ENCODE measurements at places on chromosomes 3 and 15.

DNA sequence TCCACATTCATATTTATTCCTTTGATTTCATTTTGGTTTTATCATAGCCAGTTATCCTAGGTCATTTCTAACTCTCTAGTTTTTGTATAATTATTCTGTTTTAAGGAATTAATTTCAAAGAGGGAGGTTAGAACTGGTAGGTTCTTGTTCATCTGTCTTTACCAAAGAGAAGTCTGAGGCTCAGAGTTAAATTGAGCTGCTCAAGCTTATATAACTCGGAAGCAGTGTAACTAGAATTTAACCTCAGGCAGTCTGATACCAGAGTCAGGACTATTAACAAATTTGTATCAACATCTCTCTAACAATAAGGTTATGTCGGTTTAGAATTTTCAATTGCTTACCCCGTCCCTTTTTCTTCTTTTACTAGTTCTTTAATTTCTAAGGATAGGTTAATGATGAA is 84.1 kb downstream of the AKAP13 start:
- no peak for DNase-seq

DNA sequence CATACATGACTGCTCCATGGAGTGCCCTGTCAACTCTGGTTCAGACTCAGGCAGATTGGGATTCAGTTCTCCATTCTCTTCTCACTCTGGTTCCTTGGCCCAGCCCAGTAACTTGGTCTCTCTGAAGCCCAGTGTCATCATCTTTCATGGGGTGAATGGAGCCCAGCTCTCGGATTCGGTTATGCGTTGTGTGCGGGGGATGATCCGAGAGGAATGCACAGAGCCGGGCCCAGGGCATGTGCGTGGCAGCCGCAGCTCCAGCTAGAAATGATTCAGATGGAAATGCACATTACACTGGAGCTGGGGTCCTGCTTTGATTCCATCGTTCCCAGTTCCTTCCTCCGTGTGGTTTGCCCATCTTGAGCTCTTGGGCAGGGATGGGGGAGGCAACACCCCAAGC is 189.4 kb downstream of the FEZF2 start:
- no peak for DNase-seq

DNA sequence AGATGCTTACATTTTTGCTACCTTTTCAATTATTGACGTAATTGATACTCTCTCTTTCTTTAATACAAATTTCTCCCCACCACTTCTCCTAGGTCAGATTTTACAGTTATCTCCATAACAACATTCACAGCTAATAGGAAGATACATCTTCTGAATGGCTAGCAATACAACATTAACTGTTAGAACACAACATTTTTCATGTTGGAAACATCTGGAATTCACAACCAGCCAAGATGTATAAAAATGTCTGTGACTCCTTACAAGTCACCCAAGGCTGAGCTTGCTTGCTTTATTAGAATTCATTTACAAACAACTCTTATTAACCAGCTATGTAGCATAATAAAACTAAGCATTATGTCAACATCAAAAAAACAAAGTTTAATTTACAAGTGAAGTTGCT is 81.0 kb upstream of the ROBO2 start:
- no peak for DNase-seq

DNA sequence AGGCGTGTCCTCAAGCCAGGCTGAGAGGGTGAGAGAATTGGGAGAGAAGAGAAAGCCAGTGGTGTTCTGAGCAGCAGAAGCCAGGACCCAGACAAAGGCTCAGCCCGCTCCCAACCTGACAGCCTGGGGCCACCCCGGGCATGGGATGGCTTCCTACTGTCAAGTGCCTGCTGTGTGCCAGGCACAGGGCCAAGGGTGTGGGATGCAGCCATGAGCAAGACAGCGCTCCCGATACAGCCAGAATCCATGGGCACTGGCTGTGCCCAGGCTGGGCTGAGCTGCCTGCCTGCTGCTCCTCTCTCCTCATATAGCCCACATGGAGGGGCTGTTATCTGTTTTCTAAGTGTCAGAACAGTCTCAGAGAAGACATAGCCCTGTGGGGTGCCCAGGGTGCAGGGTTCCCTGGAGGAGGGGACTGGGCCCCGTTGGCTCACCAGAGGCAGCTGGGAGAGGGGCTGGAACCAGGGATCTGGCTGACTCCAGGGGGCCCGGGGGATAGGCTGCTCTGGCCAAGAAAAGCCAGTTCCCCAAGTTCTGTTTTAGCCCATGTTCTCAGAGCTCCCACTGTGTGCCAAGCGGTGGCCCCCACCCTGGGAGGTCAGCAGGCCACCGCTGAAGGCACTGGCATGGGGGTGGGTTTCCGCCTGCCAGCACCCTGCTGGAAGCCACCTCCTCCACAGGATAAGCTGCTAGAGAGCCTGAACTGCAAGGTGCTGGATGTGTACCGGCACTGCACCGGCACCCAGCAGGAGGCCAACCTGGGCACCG is 39.0 kb downstream of the CFAP100 start:
- no peak for DNase-seq

DNA sequence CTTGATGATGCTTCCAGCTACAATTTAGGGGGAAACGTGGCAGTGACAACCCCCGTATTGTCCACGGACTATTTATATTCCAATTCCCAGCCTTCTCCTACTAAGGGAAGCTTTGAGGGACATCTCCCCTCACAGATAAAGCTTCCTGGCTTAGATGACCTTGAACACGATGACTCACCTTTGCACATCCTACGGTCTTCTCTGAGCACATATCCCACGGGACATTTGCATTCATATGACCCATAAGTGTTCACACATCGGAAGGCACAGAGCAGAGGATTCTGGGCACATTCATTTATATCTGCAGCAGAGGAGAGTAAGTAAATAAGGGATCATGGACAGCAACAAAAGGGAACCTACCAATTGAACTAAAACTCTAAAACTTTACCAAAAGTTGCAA is 101.5 kb downstream of the DUT start:
- no peak for DNase-seq

- DNase-seq = peak; percentile 17
Measured at GRCh38 chr3:47318916-47319315, 36.2 kb downstream of the KLHL18 start.

- DNase-seq = no peak
Measured at GRCh38 chr15:65219137-65219536, 7.9 kb upstream of the CILP start.

DNA sequence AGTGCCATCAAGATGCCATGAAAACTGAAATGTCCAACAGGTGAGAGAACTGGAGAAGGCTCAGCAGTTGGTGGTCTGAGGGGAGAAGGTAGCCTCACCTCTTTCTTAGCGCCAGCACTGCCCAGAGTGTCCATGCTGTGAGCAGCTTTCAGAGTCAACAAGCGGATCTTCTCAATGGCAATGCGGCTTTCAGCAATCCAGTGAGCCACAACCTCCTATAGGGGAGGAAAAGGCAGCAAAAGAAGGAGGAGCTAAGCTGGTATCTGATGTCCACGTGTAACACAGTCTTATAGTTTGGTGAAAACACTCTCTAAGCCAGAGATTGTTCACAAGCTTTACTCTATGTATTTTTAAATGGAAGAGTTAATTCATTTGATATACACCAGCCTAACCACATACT is 36.1 kb upstream of the ACKR4 start:
- no peak for DNase-seq

Data from tongue (tissue), 3 donors.